ENCODE measurements at places on chromosomes 1 and 21. TPM values are rescaled to one million over a fixed set of nuclear protein-coding genes. Genes with fewer than 3 reads are reported as not detected.

GREM2 gene
- total RNA-seq, result 2.0 TPM

DRAXIN gene
- 2.4 TPM for total RNA-seq

TLCD4 gene
- total RNA-seq, result 0.25 TPM

SPRR5 gene
- not detected for total RNA-seq

KIF26B gene
- 20.9 TPM for total RNA-seq

ARID1A gene
- total RNA-seq, result 17.4 TPM

CD53 gene
- not detected for total RNA-seq

CFHR2 gene
- total RNA-seq, result not detected

THEMIS2 gene
- total RNA-seq, result 2.0 TPM

SLC2A5 gene
- total RNA-seq, result 0.90 TPM

PRMT2 gene
- total RNA-seq, result 96.6 TPM

TBX15 gene
- total RNA-seq, result 0.63 TPM

HRNR gene
- not detected for total RNA-seq

CHI3L1 gene
- total RNA-seq, result 3.0 TPM

MMEL1 gene
- total RNA-seq, result not detected

KCNQ4 gene
- total RNA-seq, result not detected

SIK1 gene
- 4.4 TPM for total RNA-seq

NHLH1 gene
- not detected for total RNA-seq

OR2L2 gene
- not detected for total RNA-seq

LRRN2 gene
- total RNA-seq, result not detected

GBP2 gene
- 19.8 TPM for total RNA-seq

HMCN1 gene
- total RNA-seq, result 106 TPM

EPS8L3 gene
- not detected for total RNA-seq

PRDM2 gene
- total RNA-seq, result 25.3 TPM

OPTC gene
- total RNA-seq, result not detected

ETNK2 gene
- 6.4 TPM for total RNA-seq

TNFRSF1B gene
- total RNA-seq, result 10.7 TPM

KRTAP26-1 gene
- total RNA-seq, result not detected

Measured in fibroblast of the aortic adventitia (primary cell).